CD4-positive, alpha-beta T cell treated with Interleukin-15 for 1 hour (primary cell): ENCODE measurements at places on chromosomes 5 and 9.

GRCh38 chr9:1273859-1274258, 223.7 kb downstream of the DMRT2 start:
- DNase-seq: no peak

DNA sequence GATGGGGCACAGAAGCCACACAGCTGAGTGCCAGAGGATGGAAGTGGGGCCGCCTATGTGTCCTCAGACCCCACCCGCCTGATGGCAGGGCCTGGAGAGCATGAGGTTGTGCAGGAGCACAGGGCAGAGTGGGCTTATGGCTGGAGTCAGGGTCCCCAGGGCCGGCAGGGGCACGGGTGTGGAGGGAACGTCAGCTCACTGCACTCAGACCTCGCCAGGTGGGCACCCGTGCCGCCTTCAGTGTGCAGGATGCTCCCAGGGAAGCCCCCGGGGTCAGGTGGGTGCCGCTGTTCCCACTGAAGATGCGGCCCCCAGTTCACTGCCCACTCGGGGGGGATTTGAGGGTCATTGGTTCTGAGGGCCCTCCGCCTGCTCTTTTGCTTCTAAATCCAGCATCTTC, 34.9 kb downstream of the EXOC3 start:
- no peak for DNase-seq

DNA sequence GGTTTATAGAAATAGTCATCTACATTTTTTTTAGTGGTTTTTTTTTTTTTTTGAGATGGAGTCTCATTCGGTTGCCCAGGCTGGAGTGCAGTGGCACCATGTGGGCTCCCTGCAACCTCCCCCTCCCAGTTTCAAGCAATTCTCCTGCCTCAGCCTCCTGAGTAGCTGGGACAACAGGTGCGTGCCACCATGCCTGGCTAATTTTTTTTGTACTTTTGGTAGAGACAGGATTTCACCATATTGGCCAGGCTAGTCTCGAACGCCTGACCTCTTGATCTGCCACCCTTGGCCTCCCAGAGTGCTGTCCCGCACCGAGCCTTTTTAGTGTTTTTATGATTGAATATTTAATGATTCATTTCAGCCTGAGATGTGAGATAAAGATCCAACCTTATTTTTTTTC, 27.3 kb downstream of the ANKRD33B start:
- no peak for DNase-seq

DNA sequence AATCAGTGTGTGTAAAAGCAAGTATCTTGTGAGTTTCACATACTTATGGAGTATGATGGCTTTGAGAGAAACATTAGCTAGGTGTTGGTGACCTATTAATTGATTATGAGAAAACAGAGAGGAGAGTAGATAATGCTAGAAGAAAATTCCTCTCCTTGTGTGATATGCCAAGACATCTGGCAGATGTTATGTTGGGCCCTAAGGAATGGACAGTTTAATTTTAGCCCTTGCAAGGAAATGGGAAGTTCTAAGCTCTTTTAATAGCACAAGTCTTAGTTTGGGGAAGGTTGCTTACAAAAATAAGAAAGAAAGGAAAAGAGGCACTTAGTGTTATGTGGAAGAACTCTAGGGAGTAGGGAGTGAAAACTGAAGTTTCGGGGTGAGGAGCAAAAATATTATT, 5.1 kb downstream of the ZNF462 start:
- DNase-seq: no peak

DNA sequence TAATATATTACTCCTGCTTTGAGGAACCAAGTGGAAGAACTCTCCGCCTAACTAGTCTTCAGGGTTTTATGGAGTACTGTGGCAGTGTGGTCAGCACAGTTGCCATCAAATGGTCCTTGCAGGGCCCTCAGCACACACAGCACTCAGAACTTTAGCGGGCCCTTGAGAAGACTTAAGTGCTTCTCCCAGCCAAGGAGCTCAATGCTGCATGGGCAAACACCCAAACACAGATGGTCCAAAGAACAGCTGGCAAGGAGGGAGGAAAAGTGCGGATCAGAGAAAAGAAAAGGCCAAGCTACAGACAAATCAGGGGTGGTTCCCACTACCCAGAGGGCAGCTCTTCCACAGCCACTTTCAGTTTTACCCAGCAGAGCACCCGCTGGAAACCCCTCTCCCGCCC, 98.6 kb downstream of the SPOCK1 start:
- no peak for DNase-seq

GRCh38 chr5:160835376-160835775, 16.6 kb downstream of the ATP10B start:
- no peak for DNase-seq

DNA sequence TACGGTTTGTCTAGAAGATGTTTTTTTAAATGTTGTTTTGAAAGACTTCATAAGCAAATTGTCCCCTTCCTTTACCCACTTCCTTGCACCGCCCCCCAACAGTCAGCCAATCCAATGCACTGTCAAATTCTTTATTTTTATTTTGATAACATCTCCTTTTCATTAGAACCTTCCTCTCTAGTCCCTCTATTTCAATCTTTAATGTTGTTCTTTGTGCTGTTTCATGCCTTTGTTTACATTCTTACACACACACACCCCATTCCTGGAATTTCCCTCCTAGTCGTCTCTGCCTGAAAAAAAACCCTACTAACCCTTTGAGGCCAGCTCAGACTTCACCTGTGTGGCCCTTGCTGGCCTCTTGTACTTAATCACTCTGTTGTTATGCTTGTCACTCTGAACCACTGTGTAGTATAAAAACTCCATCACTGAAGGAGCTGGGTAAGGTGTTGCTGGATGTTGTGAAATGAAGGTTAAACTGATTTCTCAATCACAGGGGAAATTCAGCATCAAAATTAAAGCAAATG, 133.4 kb downstream of the UGCG start:
- DNase-seq: peak; percentile 21

- DNase-seq: no peak
These were observed 35.2 kb downstream of the MARCHF11 start for GRCh38 chr5:16144416-16144815.

- DNase-seq: no peak
These were observed 235.7 kb downstream of the CDK5RAP2 start for GRCh38 chr9:120344230-120344629.
